ENCODE measurements at places on chromosomes 16 and 17. TPM values are rescaled to one million over a fixed set of nuclear protein-coding genes. Genes with fewer than 3 reads are reported as not detected.

OR4D1 gene
- not detected for total RNA-seq

TMEM132E gene
- 0.11 TPM for total RNA-seq

RNF112 gene
- total RNA-seq, result 7.8 TPM

TMUB2 gene
- 42.6 TPM for total RNA-seq

USP43 gene
- not detected for total RNA-seq

GAS2L2 gene
- not detected for total RNA-seq

ZNF597 gene
- 3.2 TPM for total RNA-seq

HASPIN gene
- 3.0 TPM for total RNA-seq

ATPAF2 gene
- total RNA-seq, result 17.0 TPM
